Stimulated activated CD8-positive, alpha-beta memory T cell treated with anti-CD3 and anti-CD28 coated beads, Interleukin-7, amount 100 ng/mL, for 4 hours (primary cell): ENCODE measurements at places on chromosomes 7 and 10.

- no peak for DNase-seq
These were observed 120.5 kb downstream of the GALNT11 start for GRCh38 chr7:152145853-152146466.

DNA sequence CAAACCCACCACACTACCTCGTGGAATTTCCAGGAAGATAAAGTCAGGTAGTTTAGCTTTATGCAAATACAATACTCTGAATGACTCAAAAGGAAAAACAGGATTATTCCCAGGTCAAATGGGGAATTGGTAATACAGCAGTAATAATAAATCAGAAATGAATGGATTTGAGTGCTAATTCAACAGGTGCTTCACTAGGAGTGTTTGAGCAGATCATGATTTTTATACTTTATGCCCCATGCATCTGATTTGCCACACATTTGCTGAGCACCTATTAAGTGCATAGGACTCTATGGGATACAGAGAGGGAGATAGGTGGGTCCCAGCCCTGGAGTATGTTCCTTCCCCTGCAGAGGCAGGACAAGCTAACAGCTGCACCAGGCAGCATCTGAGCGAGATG, 381.4 kb upstream of the PODXL start:
- no peak for DNase-seq

GRCh38 chr7:138460176-138460648, at the start of gene TRIM24:
TSS of gene TRIM24 (plus strand) at chr7:138460259. CDS start at chr7:138460549, 290 bp downstream.
- DNase-seq, result no peak

DNA sequence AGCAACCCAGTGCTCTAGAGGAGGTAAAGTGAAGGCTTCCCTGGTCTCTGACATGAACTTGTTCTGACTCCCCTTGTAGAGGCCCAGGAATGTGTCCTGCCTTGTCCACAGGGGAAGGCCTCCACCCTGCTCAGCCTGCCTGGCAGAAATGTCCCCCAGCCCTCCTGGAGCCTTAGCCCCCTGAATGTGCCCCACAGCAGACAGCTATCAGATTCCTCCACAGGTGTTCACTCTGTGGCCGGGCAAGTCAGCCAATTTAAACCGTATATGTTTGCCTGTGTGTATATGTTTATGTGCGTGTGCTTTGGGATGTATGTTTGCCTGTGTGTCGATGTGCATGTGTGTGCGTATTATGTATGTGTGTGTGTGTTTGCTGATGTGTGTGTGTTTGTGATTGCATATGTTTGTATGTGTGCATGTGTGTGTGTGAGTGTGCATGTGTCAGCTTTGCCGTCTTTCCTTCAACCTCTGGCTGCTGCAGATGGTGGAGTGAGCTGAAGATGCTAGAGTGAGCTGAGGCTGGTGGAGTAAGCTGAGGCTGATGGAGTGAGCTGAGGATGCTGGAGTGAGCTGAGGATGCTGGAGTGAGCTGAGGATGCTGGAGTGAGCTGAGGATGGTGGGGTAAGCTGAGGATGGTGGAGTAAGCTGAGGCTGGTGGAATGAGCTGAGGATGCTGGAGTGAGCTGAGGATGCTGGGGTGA, 68.9 kb upstream of the ANTXRL start:
- no peak for DNase-seq

GRCh38 chr7:99359465-99360154, 14.9 kb upstream of the ARPC1B start:
- DNase-seq, result no peak

DNA sequence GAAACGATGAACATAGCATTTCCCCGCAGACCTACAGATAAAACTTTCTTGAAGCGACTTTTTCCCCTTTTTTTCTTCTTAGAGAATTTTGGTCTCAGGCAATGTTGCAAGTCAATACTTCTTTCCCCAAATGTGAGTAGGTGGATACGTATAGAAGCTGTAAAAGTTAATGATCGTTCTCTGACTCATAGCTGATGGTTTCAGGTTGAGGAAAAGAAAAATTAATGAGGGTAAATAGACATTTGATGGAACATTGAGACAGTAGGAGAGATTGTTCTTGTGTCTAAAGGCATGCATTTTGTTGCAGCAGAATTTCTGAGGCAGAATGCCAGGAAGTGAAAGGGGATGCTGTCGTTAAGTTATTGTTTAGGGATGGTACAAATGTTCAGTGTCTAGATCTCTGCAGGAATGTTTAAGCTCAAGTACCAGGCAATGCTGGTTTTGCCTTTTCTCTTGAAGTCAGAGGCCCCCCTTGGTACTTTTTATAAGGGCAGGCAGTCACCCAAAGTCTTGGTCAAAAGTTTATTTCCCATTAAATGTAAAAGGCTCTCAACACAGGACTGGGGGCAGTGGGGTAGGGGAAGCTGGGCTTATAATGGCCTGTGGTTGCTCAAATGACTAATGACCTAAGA, 9.3 kb downstream of the TCF7L2 start:
- no peak for DNase-seq

DNA sequence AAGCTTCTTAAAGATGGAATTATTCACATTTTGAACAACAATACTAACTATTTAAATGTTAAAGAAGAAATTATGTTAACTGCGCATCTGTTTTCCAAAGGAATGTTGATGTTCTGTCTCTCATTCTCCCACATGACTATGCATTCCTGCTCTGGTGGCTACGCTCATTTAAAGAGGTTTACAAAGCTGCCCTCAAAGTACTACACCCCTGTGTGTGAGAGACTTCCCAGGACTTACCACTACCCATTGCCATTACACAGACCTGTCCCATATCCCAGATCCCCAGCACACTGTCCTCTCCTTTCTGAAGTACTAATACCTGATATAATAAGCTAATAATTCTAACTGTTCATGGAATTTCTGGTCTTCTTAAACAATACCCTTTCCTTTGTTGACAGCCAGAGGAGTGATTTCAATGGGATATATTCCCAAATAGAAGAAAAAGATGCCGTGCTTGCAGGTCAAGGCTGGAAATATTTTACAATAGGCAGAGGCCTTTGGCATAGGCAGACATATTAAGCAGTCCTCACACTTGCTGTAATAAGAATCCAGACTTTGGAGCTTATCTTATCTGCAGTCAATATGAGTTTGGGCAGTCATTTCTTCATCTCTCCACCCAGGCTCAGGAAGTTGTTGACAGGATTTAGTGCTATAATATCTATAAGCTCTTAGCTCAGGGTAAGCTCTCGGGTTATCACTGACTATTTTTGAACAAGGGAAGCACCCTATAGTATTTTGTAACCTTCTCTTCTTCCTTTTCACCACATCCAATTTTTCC, 12.2 kb downstream of the LIPF start:
- no peak for DNase-seq

- DNase-seq, result no peak
These were observed 181.4 kb downstream of the GNAT3 start for GRCh38 chr7:80330434-80330833.

- DNase-seq, result no peak
These were observed 13.0 kb downstream of the OGDHL start for GRCh38 chr10:49749144-49749543.

DNA sequence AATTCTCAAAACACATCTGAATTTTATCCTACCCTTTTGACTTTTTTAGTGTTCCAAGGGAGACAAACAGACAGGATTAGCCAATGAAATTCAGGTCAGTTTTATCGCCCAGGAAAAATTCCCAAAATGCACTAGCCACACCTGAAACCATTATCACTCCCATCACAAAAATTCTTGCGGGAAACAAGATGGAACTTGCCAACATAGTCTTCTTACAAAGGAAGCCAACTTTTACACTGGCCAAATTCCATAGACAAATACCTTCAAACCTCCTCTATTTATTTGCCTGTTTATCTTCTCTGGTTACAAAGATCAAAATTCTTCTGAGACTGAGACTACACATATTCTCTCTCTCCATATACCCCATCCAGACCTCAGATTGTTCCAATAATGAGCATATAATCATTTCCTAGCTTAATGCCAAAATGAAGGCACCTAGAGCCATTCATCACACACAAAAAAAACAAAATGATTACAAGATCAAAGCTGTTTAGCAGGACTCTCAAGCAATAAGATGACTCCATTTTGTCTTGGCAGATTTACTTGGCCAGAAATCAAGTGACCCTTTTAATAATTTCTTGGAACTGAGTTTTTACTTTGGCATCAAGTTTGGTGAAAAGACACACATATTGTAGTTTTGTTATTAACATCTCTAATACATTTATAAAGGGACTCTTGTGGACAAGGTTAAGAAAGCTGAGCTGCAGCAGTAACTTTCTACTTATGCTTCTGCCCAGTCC, 30.2 kb downstream of the MET start:
- DNase-seq, result no peak

- DNase-seq, result no peak
These were observed 134.4 kb downstream of the ARHGAP21 start for GRCh38 chr10:24589265-24589664.

GRCh38 chr10:84634636-84635035, 306.2 kb downstream of the CCSER2 start:
- DNase-seq, result no peak

DNA sequence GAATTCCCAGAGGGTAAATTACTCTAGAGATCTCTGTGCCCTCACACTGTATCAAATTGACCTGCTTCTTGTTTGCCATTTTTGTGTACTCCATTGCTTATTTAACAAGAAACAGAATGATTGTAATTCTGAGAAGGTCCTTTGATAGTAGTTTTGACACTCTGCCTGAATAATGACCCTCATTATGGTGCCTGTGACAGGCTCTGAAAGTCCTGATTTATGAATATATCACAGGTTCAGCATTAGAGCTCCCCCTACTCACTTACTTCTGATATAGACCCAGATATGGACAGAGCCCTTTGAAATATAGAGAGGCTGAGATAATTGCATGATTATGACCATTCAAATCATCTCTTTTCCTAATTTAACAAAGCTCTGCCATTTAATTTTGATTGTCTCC, 465.2 kb downstream of the MDFIC start:
- no peak for DNase-seq

GRCh38 chr10:71581376-71581775, 138.2 kb downstream of the C10orf105 start:
- DNase-seq, result no peak

- peak; percentile 12 for DNase-seq
These were observed 47.4 kb downstream of the DENND11 start for GRCh38 chr7:141654551-141654950.

- no peak for DNase-seq
These were observed 4.3 kb downstream of the ANKRD1 start for GRCh38 chr10:90916392-90917237.

GRCh38 chr7:94972296-94972695, 64.9 kb downstream of the PPP1R9A start:
- DNase-seq, result no peak

DNA sequence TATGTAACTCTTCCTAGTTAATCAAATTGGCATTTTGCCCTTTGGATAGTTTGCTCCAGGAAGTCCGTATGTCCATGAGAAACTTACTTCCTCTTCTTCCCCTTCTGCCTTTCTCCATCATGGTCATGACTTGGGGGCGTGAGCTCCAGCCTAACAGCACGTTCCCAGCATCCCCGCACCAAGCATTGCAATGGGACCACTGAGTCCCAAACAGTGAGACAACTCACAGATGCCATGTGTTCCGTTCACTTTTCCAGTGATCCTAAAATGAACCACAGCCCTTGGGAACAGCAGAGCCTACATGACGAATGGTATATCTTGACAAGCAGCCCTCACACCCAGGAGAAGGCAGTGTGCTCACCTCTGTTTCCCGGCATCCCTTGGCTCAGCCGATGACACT, 10.7 kb downstream of the BTBD16 start:
- DNase-seq, result no peak

DNA sequence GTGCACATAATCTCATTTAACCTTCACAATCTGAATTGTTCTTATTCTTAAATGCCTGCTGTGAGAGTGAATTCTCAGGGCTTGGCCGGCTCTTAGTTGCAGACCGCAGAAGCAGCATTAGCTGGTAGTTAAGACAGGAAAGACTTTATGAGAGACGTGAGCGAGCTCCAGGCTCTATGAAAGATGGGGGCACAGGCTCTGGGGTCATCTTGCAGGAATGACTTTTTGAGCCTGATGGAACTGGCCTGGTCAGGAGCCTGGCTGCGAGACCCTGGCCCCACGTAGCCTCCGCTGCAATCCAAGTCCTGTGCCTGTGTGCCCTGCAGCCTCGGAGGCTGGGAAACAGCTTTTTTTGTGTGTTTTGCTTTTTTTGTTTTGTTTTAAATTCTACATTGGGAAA, 958.8 kb upstream of the ZNF722 start:
- DNase-seq, result no peak
